ENCODE measurements at places on chromosomes 4 and X.

GRCh38 chrX:112457788-112458187 is 221.9 kb downstream of the LHFPL1 start:
- no peak for DNase-seq

DNA sequence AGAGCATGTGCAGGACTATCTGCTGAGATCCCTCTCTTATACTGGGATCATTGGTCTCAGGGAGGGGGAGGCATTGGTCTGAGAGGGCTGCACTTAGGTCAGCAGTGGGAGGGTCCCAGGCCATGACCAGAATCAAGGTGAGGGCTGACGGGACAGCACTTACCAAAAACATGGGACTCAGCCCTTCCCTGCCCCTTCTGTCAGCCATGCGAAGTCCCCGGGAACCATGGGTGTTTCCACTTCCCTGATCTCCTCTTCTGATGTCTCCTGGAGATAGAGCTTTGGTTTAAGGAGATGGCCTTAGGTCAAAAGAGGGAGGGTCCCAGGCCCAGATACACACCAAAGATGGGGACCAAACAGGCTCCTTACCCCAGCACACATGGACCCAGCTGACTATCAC is 12.9 kb upstream of the HSFX1 start:
- DNase-seq, result no peak

DNA sequence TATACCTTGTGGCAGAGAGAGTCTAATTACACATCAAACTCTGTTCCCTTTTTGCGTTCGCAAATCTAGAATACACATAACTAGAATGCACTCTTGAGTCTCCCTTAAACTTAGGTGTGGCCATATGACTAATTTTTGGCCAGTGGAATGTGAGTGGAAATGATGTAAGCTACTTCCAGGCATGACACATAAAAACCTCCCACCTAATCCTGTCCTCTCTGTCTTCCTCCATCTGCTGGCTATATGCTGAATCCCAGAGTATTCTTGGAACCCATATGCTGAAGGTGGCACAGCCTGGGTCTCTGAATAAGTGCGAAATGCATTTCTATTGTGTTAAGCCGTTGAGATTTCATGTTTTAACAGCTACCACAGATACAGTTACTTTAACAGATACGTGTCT is 269.9 kb upstream of the NRK start:
- DNase-seq, result no peak

DNA sequence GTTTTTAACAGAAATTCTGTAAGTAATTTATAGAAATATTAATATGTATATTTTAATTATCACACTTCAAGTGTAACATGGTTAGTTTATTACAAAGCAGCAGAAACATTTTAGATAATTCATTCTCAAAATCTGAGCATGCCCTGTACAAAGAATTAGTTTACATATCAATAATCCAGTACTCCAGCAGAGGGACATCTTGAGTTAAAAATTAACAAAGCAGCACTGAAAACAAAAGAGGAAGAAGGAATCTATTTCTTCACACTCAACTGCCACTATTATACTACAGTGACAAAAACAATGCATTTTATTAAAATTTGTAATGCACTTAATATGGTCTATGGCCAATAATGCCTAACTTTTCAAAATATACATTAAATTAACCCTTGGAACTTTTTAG is 179.1 kb upstream of the KLHL4 start:
- no peak for DNase-seq

DNA sequence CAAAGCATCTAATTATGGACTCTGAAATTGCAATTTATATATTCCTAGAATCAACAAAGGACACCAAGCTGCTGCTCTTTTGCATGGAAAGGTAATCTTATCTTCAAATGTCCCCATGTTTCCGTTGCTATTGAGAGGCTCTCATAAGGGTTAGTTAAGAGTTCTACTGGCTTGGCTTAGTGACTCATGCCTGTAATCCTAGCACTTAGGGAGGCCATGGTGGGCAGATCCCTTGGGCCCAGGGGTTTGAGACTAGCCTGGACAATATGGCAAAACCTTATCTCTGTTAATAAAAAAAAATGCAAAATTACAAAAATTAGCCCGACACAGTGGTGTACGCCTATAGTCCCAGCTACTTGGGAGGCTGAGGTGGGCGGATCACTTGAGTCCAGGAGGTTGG is 93.4 kb upstream of the RAPGEF2 start:
- no peak for DNase-seq

GRCh38 chr4:186569533-186570192 is 14.3 kb upstream of the MTNR1A start:
- no peak for DNase-seq

GRCh38 chr4:121034017-121034416 is 38.3 kb downstream of the NDNF start:
- DNase-seq, result no peak

GRCh38 chrX:46837558-46838485 is 979 bp downstream of the RP2 start:
- DNase-seq, result no peak

All from COR-L47 (cell line).